ENCODE measurements at places on chromosomes 7 and 10. TPM values are rescaled to one million over a fixed set of nuclear protein-coding genes. Genes with fewer than 3 reads are reported as not detected.

DNA sequence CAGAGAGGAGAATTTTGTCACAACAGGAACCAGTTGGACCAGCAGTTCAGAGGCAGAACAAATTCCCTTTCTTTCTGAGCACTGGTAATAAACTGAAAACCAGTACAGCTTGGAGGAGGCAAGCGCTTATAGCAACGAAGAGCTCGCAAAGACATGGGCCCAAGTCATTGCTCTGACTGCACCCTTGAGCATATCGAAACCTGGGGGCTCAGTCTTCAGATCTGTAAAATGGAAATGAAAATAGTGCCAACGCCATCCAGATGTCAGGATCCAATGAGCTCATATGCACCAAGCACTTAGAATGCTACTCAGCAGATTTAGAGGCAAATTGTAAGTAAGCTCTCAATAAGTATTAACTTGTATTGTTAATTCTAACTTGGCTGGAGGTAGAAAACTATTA lies 14.4 kb upstream of the CALU start:
- DNase-seq: no peak

Gene CLCN1
- total RNA-seq: not detected

DNA sequence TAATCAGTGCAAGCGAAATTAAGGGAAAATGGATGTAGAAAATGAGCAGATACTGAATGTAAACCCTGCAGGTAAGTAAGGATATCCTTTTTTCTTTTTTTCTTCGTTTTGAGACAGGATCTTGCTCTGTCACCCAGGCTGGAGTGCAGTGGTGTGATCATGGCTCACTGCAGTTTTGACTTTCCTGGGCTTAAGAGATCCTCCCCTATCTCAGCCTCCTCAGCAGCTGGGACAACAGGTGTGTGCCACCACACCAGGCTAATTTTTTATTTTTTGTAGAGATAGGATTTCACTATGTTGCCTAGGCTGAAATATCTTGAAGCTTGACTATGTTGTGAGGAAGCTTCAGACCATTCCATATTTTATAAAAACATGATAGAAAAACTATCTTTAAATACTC lies 4.3 kb downstream of the PDCD4 start:
- no peak for DNase-seq

Gene SAMD9L
- 3.9 TPM for total RNA-seq

DNA sequence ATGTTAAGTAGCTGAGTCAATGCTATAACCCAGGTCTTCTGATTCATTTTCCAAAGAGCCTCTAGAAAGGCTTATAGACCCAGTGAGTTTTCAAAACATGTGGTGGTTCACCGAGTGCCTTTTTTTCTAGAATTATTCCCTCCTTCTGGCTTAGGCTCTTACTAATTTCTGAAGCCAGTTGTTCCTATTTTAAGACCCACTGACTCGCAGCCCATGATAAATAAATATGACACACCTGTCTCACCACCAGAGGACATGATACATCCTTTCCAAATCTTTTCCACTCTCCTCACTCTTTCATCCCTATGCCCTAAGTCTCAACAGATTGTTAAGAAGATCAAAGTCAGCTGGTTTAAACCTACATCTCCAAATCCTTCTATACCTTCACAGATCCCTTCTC lies 126.0 kb upstream of the WNT16 start:
- no peak for DNase-seq

- peak; percentile 60 for DNase-seq
Observed at GRCh38 chr7:141697211-141697871, 4.6 kb downstream of the DENND11 start.

- DNase-seq: no peak
Observed at GRCh38 chr7:45055594-45056219, 33.1 kb downstream of the NACAD start.

All from MCF 10A (cell line).